ENCODE measurements at places on chromosomes 3 and 15. TPM values are rescaled to one million over a fixed set of nuclear protein-coding genes. Genes with fewer than 3 reads are reported as not detected.

DNA sequence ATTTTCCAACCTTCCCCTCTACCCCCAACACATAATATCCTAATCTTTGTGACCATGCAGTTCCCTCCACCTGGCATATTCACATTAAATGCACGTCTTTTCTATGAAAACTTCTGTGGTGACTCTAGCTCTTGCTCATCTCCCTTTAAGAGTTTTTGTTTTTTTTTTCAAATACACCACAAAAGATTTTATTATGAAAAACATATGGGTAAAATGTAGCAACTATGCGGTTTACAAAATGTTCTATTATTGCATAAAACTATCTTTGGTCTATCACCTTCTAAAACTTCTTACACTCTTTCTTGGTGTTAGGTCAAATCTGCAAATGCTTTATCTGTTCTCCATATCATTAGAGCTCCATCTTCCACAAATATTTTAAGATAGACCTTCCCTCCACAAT is 38.6 kb upstream of the ADGRG7 start:
- DNase-seq: no peak

- no peak for DNase-seq
These were observed 90.6 kb downstream of the FGF12 start for GRCh38 chr3:192636517-192637444.

TMEM41A gene
- 9.4 TPM for total RNA-seq

- DNase-seq: peak; percentile 62
These were observed 69.2 kb downstream of the MEIS2 start for GRCh38 chr15:37031198-37031597.

All from RPMI7951 (cell line).